PC-9 (cell line): ENCODE measurements at places on chromosomes 13 and 19. TPM values are rescaled to one million over a fixed set of nuclear protein-coding genes. Genes with fewer than 3 reads are reported as not detected.
A peak's percentile ranks its signal among the peaks of the same experiment; 100 is the strongest.

- DNase-seq: no peak
- no peak overlapping the region for H3K4me3 ChIP-seq
- peaks cover 14% of the 10 kb centered on the region for H3K4me1 ChIP-seq
- no peaks in the 10 kb centered on the region for H3K36me3 ChIP-seq
- H3K27me3 ChIP-seq: no peaks in the 10 kb centered on the region
Measured at GRCh38 chr13:44398606-44399005, 25.0 kb downstream of the SERP2 start.

DNA sequence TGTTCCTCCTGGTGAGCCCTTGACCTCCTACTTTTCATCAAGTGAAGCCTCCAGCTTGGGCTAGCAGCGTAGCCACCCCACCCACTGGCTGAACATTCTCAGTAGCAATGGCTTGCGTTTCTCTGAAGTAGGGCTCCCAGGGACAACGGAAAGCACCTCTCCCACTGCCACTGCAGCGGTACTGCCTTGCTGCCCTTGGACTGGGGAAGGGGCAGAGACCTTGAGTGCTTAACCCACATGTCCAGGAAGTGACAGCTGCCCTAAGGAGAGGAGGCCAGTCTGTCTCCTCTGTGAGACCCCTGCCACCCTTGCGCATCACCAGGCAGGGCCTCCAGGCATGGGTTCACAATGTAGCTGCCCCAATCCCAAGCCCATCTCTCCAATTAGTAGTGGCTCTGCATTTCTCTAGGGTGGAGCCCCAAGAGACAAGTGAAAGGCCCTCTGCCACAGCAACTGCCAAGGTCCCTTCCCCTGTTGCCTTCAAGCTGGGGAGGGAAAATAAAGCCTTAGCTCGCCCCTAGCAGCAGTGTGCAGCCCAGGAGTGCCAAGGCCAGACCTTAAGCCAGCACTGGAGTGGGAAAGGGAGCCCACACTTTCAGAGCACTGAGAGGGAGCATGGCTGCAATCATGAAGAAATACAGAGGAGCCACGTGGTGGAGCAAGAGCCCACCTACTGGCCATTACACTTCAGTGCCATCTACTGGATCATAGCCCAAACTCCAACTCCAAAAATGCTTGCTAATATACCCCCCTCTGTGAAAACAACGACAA, 175.9 kb upstream of the TRPC4 start:
- no peaks in the 10 kb centered on the region for H3K36me3 ChIP-seq
- no peak overlapping the region for H3K27ac ChIP-seq
- H3K4me1 ChIP-seq: no peaks in the 10 kb centered on the region
- no peaks in the 10 kb centered on the region for H3K27me3 ChIP-seq

- no peaks in the 10 kb centered on the region for H3K27me3 ChIP-seq
- H3K4me3 ChIP-seq: no peak overlapping the region
- no peaks in the 10 kb centered on the region for H3K36me3 ChIP-seq
- H3K27ac ChIP-seq: no peak overlapping the region
- DNase-seq: no peak
Measured at GRCh38 chr13:71786875-71787274, 80.1 kb downstream of the DACH1 start.

GRCh38 chr19:2236064-2236313, 140 bp downstream of the PLEKHJ1 start:
- peak overlapping the region; percentile 83; the same call in 1 of the 2 replicates for H3K27ac ChIP-seq
- no peak for DNase-seq
- no peaks in the 10 kb centered on the region for H3K27me3 ChIP-seq
- H3K4me3 ChIP-seq: peak overlapping the region; percentile 82
- peaks cover 15% of the 10 kb centered on the region for H3K4me1 ChIP-seq
- no peaks in the 10 kb centered on the region for H3K36me3 ChIP-seq

DNA sequence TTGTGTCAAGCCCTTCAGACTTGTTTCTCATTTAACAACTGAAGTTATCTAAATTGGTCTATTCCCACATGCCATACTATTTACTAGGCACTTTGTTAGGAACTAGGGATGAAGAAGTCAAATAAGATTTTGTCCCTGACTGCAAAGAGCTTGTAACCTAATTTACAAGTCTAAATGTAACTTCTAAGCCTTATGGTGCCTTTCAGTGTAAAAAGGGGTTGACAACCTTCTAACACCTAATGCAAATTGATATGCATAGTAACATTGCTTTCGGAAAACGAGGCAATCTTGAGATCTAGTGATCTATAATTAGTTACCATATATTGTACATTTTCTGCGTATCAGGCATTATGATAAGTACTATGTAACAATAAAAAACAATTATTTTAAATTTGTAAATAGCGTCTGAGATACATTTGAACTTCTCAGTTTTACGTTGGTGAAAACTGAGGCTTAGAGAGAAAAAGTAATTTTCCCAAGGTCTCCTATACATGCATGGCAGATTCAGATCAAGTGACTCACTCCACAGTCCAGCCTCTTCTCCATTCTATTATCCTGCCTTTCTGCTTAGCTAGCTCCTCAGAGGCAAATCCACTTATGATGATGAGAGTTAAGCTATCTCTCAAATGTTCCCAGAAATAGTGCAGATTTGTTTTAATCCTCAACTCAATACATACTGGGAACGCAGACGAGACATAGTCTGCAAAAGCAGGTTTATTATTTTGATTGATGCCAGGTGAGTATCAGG, 764.9 kb upstream of the SLITRK5 start:
- H3K4me1 ChIP-seq: no peaks in the 10 kb centered on the region
- H3K4me3 ChIP-seq: no peak overlapping the region
- no peak for DNase-seq
- H3K27ac ChIP-seq: no peak overlapping the region
- no peaks in the 10 kb centered on the region for H3K36me3 ChIP-seq
- no peaks in the 10 kb centered on the region for H3K27me3 ChIP-seq

DNA sequence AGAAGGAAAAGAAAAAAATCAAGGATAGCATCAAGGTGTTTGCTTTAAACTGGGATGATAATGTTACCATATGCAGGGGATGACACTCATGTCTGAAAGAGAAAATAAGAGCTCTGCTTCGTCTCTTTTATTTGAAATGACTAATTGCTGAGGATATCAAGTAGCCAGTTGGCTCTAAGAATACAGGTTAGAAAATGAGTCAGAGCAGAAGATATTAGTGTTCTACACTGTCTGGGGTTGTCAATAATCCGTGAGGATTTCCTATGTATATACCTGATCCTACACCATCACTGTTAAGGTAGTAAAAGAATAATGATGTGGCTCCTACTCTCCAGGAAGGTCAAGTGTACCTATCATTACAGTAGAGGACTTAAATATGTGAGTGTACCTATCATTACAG, 562.5 kb downstream of the GPC6 start:
- H3K4me1 ChIP-seq: no peaks in the 10 kb centered on the region
- H3K4me3 ChIP-seq: no peak overlapping the region
- H3K27ac ChIP-seq: no peak overlapping the region
- H3K27me3 ChIP-seq: no peaks in the 10 kb centered on the region

DNA sequence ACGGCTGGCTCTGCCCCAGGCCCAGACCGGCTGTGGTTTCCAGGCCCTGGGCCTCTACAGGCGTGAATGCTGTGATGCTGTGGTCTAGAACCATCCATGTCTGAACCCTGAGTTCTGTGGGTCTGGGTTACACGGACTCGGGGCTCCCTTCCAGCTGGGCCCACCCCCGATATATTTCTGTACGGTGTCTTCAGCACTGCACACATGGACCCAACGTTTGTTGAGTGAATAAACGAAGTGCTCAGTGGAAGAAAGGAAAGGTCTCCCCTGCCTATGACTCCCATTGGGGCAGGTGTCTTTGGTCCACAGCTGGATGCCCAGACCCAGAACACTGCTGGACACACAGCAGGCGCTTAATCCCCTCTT, 6.7 kb downstream of the TEKTIP1 start:
- no peak overlapping the region for H3K27ac ChIP-seq
- no peaks in the 10 kb centered on the region for H3K36me3 ChIP-seq
- H3K4me1 ChIP-seq: no peaks in the 10 kb centered on the region
- H3K27me3 ChIP-seq: no peaks in the 10 kb centered on the region
- DNase-seq: no peak

GRCh38 chr13:70191034-70191433, 82.8 kb upstream of the KLHL1 start:
- H3K4me3 ChIP-seq: no peak overlapping the region
- DNase-seq: no peak

- DNase-seq: no peak
- peaks cover 86% of the 10 kb centered on the region for H3K36me3 ChIP-seq
- no peak overlapping the region for H3K27ac ChIP-seq
Measured at GRCh38 chr13:109756778-109757177, 29.6 kb downstream of the IRS2 start.

DNA sequence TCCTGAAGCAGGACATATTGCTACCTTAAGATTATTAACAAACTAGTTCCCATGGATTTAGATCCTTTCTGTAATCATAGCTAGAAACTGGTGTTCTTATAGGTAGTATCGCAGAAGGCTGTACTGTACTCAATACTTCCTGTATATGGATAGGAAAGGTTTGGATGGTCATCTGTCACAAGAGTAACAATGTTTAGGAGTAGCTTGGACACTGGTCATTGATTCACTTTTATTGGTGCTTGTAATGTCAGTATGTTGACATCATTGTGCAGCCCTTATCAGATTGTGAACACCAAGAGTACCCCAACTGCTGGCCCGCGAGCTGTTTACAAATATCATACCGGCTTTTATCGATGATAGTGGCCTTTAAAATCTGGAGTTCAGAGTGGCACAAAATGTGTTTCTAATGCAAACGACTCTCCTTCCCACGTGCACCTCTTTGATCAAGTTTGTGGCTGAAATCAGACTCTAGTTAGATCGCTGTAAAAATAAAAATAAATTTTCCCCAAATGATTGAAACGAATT, 605 bp upstream of the CDK8 start:
- peaks cover 28% of the 10 kb centered on the region for H3K4me1 ChIP-seq
- H3K27me3 ChIP-seq: peaks cover 9% of the 10 kb centered on the region
- H3K27ac ChIP-seq: peak overlapping the region; percentile 59; the same call in 1 of the 2 replicates
- no peaks in the 10 kb centered on the region for H3K36me3 ChIP-seq
- peak overlapping the region; percentile 67 for H3K4me3 ChIP-seq

GRCh38 chr13:33441015-33441414, 155.5 kb upstream of the STARD13 start:
- H3K27me3 ChIP-seq: no peaks in the 10 kb centered on the region
- no peaks in the 10 kb centered on the region for H3K36me3 ChIP-seq
- H3K4me3 ChIP-seq: no peak overlapping the region
- no peak overlapping the region for H3K27ac ChIP-seq
- no peak for DNase-seq

CLN5 gene
- total RNA-seq: 9.2 and 10.7 TPM in 2 replicates
